Endothelial cell of umbilical vein (primary cell): ENCODE measurements at places on chromosomes 12 and 14.

- no peak overlapping the region for H3K27ac ChIP-seq
- no peak for DNase-seq
- no peaks in the 10 kb centered on the region for H3K4me1 ChIP-seq
- H3K36me3 ChIP-seq = no peaks in the 10 kb centered on the region
- no peak overlapping the region for H3K4me3 ChIP-seq
Observed at GRCh38 chr14:30348445-30348844, 210.5 kb upstream of the G2E3 start.

- no peaks in the 10 kb centered on the region for H3K36me3 ChIP-seq
- H3K27ac ChIP-seq = no peak overlapping the region
- H3K4me1 ChIP-seq = no peaks in the 10 kb centered on the region
- H3K27me3 ChIP-seq = peaks cover 2% of the 10 kb centered on the region
- H3K4me3 ChIP-seq = no peak overlapping the region
Observed at GRCh38 chr12:66467932-66468331, 165.6 kb downstream of the HELB start.

- H3K36me3 ChIP-seq = no peaks in the 10 kb centered on the region
- H3K4me3 ChIP-seq = no peak overlapping the region
- no peaks in the 10 kb centered on the region for H3K4me1 ChIP-seq
- H3K27me3 ChIP-seq = no peaks in the 10 kb centered on the region
- DNase-seq = no peak
Observed at GRCh38 chr12:5259523-5259922, 172.4 kb upstream of the NTF3 start.

DNA sequence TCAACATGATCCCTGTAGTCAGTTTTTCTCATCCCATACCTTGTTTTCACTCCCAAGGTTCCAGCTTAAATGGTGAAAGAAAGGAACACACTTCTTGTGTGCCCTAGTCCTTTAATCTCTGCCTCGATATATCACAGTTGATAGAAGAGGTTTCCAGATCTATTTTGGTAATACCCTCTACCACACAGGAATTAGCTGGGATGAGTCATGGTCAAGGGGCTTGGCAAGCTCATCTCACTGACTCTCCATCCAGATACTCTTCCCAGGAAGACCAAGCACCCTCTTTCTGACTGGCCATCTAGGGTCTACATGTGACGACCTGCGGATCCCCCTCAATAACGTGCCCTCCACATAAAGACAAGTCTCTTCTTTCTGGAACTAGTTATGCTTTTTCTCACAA is 277.9 kb downstream of the ITPR2 start:
- DNase-seq = no peak
- no peaks in the 10 kb centered on the region for H3K27me3 ChIP-seq
- H3K27ac ChIP-seq = no peak overlapping the region

GRCh38 chr12:71019282-71019831 is 98.8 kb upstream of the PTPRR start:
- H3K36me3 ChIP-seq = no peaks in the 10 kb centered on the region
- H3K27ac ChIP-seq = no peak overlapping the region
- DNase-seq = no peak
- H3K27me3 ChIP-seq = no peaks in the 10 kb centered on the region
- no peak overlapping the region for H3K4me3 ChIP-seq
- no peaks in the 10 kb centered on the region for H3K4me1 ChIP-seq

DNA sequence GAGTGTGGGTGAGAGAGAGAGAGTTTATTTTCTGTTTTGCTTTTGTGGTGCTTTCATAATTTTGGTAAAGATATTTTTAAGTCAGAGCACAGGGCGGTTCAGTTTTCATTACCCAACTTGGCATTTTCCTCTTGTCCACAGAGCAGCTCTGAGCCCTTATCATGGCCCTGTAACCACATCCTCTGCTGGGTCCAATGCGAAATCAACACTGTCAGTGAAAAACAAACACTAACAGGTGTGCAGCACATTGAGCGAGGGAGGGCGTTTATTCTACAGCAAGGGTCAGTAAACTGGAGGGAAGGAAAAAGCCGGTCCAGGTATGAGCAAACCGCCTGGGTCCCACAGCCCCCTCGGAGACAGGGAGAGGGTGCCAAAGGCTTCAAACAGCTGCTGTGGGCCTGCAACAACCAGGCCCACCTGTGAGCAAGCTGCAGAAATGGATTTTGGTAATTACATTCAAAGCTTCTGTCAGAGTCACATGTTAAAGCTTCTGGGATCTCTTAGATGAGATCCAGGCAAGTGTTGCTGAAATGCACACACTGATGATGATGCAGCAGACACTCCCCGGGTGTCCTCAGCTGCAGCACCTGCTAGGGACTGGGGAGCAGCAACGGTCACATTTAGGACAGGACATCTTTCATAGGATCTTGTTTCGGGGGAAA is 132.7 kb upstream of the DYRK2 start:
- H3K4me1 ChIP-seq = no peaks in the 10 kb centered on the region
- no peaks in the 10 kb centered on the region for H3K27me3 ChIP-seq
- no peaks in the 10 kb centered on the region for H3K36me3 ChIP-seq
- no peak overlapping the region for H3K27ac ChIP-seq

DNA sequence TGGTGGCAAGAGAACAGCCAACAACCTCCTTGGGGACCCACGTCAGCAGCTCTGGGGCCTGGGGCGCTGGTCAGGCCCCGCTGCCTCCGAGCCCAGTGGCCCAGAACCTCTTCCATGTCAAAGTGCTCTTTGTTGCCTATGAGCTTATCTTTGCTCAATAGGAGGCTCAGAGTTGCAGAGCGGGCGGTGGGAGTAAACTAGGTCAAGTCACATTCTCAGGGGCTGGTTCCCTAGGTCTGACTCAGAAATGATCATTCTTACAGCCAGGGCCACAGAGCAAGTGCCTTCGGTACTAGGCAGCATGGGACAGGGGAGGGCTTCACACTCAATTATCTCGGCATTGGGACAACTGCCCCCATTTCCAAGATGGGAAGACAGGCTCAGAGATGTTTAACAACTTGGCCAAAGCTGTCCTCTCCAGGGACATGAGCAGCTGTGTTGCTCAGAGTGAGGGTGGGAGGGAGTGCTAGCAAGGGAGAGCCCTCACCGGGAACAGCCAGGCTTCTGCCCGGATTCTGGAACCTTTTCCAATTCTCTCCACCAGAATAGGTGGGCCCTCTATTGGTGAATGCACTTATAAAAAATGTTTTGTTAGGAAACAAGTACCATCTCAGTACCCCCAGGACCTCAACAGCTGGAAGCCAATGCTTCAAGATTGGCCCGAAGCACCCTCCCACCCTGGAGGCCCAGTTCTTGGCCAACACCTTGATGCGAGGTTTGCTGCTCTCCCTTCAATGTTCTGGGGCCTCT is 11.9 kb downstream of the SLC25A29 start:
- no peaks in the 10 kb centered on the region for H3K4me1 ChIP-seq
- no peak overlapping the region for H3K4me3 ChIP-seq
- no peaks in the 10 kb centered on the region for H3K27me3 ChIP-seq
- H3K27ac ChIP-seq = no peak overlapping the region

DNA sequence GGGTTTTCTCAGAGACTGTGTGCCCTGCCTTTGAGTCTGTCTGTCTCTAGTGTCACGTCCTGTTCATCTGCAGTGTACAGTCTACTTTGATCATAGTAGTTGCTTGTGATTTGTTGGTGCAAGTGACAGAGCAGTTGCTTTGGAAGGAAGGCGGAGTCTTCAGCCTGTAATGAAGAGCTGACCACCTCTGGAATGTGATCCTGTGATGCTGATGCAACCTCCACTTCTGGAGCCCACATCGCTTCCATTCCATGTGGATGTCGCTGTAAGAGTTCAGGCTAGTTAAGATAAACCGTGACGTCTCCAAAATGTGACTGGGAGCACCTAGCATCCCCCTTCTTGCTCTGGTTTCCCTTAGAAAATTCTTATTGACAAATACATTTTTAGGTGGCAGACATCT is 51.8 kb downstream of the PELI2 start:
- no peak for DNase-seq
- no peaks in the 10 kb centered on the region for H3K36me3 ChIP-seq
- H3K4me3 ChIP-seq = no peak overlapping the region
- no peaks in the 10 kb centered on the region for H3K27me3 ChIP-seq
- no peak overlapping the region for H3K27ac ChIP-seq

GRCh38 chr12:105257321-105257728 is 21.4 kb upstream of the APPL2 start:
- no peak overlapping the region for H3K27ac ChIP-seq
- peaks cover 20% of the 10 kb centered on the region for H3K4me1 ChIP-seq
- H3K4me3 ChIP-seq = no peak overlapping the region
- H3K27me3 ChIP-seq = no peaks in the 10 kb centered on the region
- peak; percentile 14 for DNase-seq

DNA sequence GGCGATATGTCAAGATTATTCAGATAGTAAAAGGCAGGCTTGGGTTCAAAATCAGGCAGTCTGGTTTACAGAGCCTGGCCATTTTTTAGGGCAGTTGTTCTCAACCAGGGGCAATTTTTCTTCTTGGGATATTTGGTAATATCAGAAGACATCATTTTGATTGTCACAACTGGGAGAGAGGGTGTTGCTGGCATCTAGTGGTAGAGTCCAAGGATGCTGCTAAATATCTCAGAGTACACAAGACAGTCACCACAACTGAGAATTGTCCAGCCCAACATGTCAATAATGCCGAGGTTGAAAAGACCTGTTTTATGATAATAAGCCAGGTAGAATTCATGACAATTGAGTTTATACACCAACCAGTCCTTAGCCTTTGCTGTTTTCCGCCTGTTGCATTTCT is 733.9 kb downstream of the NRXN3 start:
- H3K4me1 ChIP-seq = no peaks in the 10 kb centered on the region
- H3K27ac ChIP-seq = no peak overlapping the region
- H3K36me3 ChIP-seq = no peaks in the 10 kb centered on the region
- no peak overlapping the region for H3K4me3 ChIP-seq
- H3K27me3 ChIP-seq = peaks cover 5% of the 10 kb centered on the region

- peaks cover 48% of the 10 kb centered on the region for H3K4me1 ChIP-seq
- peak overlapping the region; percentile 48 for H3K4me3 ChIP-seq
- peaks cover 2% of the 10 kb centered on the region for H3K36me3 ChIP-seq
- H3K27me3 ChIP-seq = no peaks in the 10 kb centered on the region
- no peak for DNase-seq
- H3K27ac ChIP-seq = peak overlapping the region; percentile 83
Observed at GRCh38 chr12:49264466-49264872, 413 bp upstream of the TUBA1C start.

DNA sequence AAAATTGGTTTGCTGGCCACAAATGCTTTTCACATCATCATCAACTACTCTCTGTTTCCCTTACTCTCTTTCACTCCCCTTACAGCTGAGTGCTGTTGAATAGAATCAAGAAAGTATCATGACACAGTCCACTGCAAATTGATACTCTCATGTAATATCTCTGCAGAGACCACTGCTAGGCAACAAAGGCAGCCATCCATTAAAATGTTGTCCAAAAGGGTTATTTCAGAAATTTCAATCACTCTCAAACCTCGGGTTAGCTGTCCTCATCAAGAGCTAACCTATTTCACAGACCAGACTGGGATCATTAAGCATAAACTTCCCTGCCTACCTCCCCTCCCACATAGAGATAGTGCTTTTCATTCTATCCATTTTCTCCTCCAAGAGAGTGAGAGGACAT is 186.7 kb downstream of the PLCZ1 start:
- H3K4me3 ChIP-seq = no peak overlapping the region
- no peaks in the 10 kb centered on the region for H3K27me3 ChIP-seq
- H3K36me3 ChIP-seq = no peaks in the 10 kb centered on the region
- H3K4me1 ChIP-seq = no peaks in the 10 kb centered on the region
- H3K27ac ChIP-seq = no peak overlapping the region

DNA sequence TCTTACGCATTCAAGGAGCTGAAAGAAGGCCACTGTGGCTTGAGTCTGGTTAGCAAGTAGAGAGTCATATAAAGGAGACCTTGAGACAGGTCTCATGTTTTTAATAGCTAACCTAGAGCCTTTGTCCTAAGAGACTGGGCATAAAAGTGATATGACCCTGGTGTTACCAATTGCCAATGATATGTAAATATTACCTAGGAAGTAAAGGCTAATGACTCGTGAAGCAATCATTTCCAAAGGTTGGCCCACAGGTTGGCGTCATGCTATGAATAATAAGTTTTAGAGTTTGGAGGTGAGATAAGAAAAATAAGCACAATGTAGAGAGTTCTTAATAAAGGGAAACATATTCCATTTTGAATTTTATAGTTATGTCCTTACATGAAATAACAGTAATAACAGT is 116.6 kb upstream of the PLEKHA5 start:
- H3K4me3 ChIP-seq = no peak overlapping the region
- no peaks in the 10 kb centered on the region for H3K27me3 ChIP-seq
- no peaks in the 10 kb centered on the region for H3K4me1 ChIP-seq
- H3K27ac ChIP-seq = no peak overlapping the region
- DNase-seq = peak; percentile 5
- no peaks in the 10 kb centered on the region for H3K36me3 ChIP-seq

- DNase-seq = no peak
- no peak overlapping the region for H3K4me3 ChIP-seq
- no peak overlapping the region for H3K27ac ChIP-seq
- H3K27me3 ChIP-seq = no peaks in the 10 kb centered on the region
- H3K4me1 ChIP-seq = no peaks in the 10 kb centered on the region
Observed at GRCh38 chr12:14825256-14825655, 11.3 kb upstream of the SMCO3 start.

DNA sequence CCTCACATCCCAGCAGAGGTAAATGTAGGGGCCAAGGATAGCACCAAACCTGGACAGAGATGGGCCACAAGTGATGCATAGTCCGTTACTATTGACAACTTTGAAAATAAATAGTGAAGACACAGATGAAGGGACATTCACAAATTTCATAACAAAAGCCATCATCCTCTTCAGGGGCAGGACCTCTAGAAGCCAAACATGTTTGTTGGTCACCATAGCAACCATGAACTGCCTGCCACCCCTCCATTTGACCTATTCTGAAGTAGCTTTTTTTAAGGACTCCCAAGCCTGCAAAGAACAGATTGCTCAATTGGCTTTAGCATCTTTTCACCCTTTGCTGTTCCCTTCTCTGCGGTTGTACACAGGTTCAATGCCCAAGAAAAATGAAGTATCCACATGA is 35.7 kb upstream of the MDM1 start:
- no peak for DNase-seq
- H3K4me1 ChIP-seq = peaks cover 11% of the 10 kb centered on the region
- H3K27ac ChIP-seq = no peak overlapping the region

- peaks cover 2% of the 10 kb centered on the region for H3K4me1 ChIP-seq
- no peaks in the 10 kb centered on the region for H3K36me3 ChIP-seq
- no peak overlapping the region for H3K27ac ChIP-seq
- no peaks in the 10 kb centered on the region for H3K27me3 ChIP-seq
- no peak overlapping the region for H3K4me3 ChIP-seq
Observed at GRCh38 chr12:116959198-116959460, 48.4 kb downstream of the FBXW8 start.
